RCC 7860 (cell line): ENCODE measurements at places on chromosomes 2 and 18.
A peak's percentile ranks its signal among the peaks of the same experiment; 100 is the strongest.

DNA sequence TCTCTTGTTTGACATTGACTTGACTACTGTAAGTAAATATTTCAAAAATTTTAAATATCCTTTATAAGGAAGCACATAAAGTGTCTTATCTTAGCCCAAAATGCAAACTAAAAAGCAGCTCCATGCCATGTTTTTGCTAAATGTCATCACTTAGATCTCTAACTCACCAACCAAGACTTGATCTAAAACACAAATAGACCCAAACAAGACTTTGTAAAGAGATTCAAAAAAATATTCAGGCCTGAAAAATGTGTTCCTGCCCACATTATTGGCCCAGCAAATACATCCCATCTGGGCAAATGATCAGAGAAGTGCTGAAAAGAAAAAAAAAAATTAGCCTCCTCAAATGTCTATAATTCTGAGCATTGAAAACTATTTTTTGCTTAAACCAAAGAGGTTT is 187.6 kb downstream of the MREG start:
- no peak for DNase-seq

DNA sequence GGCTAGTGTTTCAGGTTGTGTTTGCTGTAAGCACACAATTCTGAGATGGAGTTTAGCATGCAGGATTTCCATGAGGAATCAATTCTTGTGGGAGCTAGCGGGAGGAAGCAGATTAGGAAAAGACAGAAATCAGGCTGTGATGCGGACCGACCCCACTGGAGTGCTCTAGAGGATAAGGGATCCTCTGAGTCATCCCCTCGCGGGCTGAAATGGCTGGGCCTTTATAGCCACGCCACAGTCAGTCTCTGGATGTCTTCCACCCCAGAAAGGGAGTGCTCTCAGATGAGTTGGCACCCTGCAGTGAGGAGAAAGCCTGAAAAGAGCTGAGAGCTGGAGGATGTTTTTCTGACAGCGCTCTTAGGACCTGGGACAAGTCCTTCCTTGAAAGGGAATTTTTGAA is 102.4 kb downstream of the GALNT3 start:
- no peak for DNase-seq

GRCh38 chr18:22494771-22495170 is 77.1 kb upstream of the CTAGE1 start:
- DNase-seq: no peak

GRCh38 chr2:220277445-220277975 is 650.1 kb downstream of the SLC4A3 start:
- peak; percentile 88 for DNase-seq

DNA sequence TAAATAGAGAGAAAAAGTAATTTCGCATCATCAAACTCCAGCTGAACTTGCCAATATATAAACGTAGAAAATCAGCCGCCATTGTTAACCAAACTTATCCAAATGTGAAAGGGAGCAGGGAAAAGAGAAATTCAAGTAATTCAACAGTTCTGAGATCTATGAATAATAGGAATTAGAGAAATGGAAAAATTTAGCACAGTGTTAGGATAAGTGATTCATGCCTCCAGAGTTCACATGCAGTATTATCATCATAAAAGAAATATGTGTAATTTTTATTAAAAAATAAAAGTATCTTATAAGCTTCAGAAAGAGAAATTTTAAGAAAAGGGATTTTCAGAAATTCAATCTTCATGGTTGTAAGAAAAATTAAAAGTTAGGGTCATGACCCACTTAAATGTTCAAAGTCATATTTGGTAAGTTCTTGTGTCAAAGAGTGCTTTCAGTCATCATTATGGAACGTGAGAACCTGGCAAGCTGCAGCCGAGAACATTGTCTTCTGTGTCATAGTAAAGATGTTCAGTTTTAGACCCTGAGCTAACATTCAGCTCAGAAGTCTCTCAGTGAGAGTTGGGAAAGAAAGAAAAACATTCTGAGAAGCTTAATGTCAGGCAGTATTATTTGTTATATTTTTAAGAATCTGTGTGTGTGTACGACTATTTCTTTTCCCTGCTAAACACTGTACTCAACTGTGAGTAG is 414.3 kb upstream of the RGPD4 start:
- DNase-seq: no peak

GRCh38 chr2:121480826-121481225 is 49.9 kb upstream of the RNU4ATAC start:
- DNase-seq: peak; percentile 18

GRCh38 chr2:217886720-217887309 is 116.0 kb downstream of the TNS1 start:
- DNase-seq: peak; percentile 39

- no peak for DNase-seq
Observed at GRCh38 chr2:9884436-9884835, 41.2 kb downstream of the TAF1B start.

- DNase-seq: no peak
Observed at GRCh38 chr2:99356853-99357252, 19.7 kb downstream of the EIF5B start.

DNA sequence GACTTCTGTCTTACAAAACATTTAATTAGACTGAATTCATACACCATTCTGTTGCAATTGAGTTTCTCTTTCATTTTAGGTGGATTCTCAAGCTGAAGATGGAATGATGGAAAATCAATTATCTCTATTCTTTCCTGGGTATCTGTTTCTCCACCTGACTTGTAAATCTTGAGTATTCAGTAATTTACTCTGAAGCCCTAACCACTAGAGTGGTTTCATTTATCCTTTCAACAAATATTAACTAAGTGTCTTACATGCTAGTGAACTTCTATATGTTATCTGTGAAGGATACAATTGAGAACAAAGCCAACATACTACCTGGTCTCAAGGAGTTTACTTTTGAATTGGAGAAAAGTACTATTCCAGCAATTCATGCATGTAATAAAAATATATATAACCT is 94.1 kb upstream of the ZNF804A start:
- no peak for DNase-seq

DNA sequence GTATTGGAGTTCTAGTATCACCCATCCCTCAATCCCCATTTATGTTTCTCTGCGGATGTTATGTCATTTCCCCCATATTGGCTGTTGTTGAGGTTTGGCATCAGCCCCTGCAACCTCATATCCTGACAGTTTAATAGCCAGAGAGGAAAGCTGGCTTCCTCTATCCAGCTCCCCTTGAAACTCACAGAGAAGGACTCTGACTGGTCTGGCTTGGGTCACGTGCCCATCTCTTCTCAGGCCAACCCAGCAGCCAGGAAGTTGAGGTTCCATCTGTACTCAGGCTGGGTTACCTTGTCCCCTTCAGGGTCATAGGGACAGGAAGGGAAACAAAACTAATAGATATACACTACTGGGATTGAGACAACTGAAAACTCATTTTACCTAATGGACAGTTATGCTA is 148.0 kb upstream of the SLC14A2 start:
- no peak for DNase-seq

DNA sequence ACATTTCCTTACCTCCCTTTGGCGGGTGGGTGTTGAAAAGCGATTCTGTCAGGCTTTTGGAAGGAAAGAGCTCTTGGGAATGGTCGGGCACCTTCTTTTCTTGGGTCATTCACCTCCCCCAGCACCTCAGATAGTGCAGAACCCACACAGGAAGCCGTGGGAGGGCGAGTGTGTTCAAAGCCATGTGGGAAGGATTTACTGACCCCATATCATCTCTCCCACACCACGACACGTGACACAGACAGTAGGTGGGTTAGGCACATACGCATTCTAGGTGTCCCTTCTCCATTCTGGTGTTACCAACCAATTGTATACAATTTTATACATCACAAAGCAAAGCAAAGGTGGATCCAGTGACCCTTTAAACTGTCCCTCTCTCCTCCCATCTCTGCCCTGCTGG is 263.7 kb upstream of the REV1 start:
- no peak for DNase-seq

GRCh38 chr2:178082408-178083045 is 9.9 kb upstream of the PDE11A start:
- DNase-seq: no peak

DNA sequence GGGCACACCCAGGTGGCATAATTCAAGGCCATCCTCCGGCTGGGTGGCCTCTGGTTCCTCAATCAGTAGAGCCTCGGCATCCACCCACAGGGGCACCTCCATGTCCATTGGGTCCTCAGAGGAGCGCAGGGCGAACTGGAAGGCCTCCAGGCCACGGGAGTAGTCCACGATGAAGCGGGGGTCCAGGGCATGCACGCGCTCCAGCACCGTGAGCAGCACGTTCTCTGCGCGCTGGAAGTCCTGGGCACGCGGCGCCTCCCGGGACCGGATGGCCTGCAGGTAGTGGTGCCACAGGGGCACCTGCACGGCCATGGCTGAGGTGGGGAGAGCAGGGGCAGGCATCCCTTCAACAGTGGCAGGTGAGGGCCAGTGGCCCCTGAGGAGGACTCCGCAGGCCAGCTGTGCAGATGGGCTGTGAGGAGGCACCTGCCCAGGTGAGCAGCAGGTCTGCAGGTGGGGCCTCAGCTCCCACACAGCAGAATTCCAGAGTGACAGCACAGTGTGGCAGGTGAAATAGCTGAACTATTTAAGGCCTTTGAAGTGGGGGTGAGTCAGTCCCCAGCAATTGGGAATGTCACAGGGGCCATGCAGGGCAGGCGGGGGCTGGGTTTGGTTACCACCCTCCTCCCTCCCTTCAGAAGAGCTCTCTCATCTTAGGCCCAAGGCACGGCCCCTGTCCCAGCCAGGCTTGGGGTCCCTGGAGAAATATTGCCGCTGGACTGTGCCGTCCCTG is at the start of gene MAB21L4:
Gene MAB21L4, minus strand, starts transcription at position 501 of the 733 bp plus-strand sequence. Its CDS starts 159 bp downstream, at position 342.
- no peak for DNase-seq

DNA sequence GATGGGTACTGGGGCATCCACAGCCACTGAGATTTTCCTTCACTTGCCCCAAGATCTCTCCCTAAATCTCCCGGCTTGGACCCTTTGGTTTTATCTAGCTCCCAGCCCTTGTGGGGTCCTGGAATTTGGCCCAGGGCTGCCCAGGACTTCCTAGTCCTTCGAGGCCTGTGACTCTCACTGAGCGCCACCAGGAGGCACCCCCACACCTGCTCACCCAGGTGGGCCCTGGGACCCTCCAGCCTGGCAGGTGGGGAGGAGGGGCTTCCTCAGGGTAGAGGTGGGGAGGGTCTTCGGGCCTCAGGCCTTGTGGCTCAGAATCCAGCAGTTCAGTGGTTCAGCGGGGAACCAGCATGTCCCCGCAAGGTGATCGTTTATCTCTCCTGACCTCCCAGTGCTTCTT is 11.9 kb upstream of the PRSS56 start:
- DNase-seq: no peak

DNA sequence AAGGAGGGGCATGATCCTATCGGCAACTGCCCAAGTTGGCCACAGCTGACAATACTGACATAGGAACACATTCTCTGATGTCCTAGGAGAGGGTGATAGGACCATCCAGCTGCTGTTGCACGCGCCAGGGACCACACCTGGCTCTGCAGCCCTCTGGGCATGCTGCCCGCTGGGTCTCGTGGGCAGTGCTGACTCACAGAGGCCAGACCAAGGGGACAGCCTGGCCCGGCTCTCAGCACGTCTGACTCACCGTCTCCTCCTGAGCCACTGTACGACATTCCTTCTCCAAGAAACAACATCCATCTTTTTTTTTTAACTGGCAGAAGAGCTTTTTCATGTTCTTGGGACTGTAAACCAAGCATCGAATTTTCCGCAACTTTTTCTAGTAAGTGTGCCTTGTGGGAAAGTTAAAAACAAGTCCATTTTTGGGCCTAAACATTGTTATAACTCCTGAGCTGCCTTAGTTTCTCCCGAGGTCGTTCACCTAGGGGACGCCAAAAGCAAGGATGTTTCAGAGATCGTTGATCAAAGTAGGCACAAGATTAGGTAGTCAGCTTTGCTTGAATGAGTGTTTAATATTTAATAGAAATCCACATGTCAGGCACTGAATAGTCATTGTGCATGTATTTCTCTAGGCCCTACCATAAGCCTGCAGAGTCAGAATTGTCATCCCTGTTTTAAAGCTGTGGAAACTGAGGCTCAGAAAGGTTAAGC is 100.3 kb downstream of the TTC32 start:
- peak; percentile 97 for DNase-seq

GRCh38 chr18:78875016-78875777 is 104.4 kb upstream of the SALL3 start:
- DNase-seq: peak; percentile 8

DNA sequence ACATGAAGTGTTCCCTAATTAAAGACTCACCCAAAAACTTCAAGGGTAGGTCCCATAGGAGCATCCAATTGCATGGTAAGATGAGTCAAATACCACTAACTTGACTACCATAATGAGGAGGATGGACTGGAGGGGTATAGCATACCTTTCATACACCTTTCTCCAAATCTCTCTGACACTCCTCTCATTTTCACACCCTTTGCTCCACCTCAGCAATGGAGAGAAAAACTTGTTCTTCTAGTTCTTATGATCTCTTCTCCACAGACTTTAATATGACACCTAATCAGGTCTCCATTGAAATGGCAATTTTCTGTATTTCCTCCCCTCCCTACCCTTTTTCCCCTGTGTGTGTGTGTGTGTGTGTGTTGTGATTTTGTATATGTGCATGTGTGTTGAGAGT is 41.1 kb upstream of the MAP2 start:
- no peak for DNase-seq

GRCh38 chr18:77054288-77054605 is 78.3 kb downstream of the MBP start:
- no peak for DNase-seq

- DNase-seq: no peak
Observed at GRCh38 chr2:26904839-26905238, 56.9 kb downstream of the DPYSL5 start.

DNA sequence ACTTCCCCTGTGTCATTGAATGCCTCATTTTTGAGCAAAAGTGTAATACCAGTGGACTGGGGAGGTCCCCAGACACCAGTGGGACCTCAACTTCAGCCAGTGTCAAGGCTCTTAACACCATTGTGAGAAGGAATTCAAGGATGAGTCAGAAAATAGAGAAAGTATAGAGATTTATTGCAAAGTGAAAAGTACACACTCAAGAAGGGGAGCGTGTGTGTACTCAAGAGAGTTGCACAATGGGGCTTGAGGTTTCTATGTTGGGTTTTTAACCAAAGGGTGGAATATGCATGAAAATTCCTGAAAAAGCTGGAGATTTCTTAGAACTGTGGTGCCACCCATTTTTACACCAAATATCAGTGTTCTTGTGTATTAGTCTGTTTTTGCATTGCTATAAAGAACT is 81.9 kb downstream of the ADCYAP1 start:
- no peak for DNase-seq

DNA sequence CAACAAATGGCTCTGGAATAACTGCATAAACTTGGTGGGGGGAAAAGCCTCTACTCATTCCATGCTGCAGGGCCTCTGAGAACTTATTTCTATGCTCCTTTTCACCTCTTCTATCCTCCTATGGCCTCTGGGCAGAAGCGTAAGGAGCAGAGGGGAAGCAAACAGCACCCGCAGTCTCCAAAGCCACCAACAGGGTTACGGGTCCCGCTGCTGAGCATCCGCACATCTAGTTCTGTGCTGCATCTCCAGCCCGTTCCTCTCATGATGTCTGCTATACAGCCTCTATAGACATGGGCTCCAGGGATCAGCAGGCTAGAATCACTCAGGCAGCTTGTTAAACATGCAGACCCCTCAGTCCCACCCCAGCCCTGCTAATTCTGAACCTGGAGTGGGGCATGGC is 25.9 kb downstream of the PSTPIP2 start:
- DNase-seq: no peak

GRCh38 chr18:5955861-5956260 is 60.5 kb upstream of the TMEM200C start:
- no peak for DNase-seq

GRCh38 chr2:43240766-43241150 is 14.4 kb upstream of the ZFP36L2 start:
- DNase-seq: no peak
